Left lung (tissue), 14 donors: ENCODE measurements at places on chromosomes 2 and 18. TPM values are rescaled to one million over a fixed set of nuclear protein-coding genes. Genes with fewer than 3 reads are reported as not detected.

PDE11A gene
- 0.34 TPM for total RNA-seq

CMPK2 gene
- total RNA-seq, result 9.3 TPM

FAM110C gene
- 5.5 TPM for total RNA-seq

SLC4A3 gene
- total RNA-seq, result 5.7 TPM

NPHP1 gene
- total RNA-seq, result 5.6 TPM

CDK15 gene
- 0.73 TPM for total RNA-seq

AMER3 gene
- not detected for total RNA-seq

UGT1A8 gene
- not detected for total RNA-seq

ARHGEF4 gene
- total RNA-seq, result 4.3 TPM

GNAL gene
- total RNA-seq, result 5.7 TPM

GLS gene
- total RNA-seq, result 346 TPM

FAM237A gene
- total RNA-seq, result not detected

DNA sequence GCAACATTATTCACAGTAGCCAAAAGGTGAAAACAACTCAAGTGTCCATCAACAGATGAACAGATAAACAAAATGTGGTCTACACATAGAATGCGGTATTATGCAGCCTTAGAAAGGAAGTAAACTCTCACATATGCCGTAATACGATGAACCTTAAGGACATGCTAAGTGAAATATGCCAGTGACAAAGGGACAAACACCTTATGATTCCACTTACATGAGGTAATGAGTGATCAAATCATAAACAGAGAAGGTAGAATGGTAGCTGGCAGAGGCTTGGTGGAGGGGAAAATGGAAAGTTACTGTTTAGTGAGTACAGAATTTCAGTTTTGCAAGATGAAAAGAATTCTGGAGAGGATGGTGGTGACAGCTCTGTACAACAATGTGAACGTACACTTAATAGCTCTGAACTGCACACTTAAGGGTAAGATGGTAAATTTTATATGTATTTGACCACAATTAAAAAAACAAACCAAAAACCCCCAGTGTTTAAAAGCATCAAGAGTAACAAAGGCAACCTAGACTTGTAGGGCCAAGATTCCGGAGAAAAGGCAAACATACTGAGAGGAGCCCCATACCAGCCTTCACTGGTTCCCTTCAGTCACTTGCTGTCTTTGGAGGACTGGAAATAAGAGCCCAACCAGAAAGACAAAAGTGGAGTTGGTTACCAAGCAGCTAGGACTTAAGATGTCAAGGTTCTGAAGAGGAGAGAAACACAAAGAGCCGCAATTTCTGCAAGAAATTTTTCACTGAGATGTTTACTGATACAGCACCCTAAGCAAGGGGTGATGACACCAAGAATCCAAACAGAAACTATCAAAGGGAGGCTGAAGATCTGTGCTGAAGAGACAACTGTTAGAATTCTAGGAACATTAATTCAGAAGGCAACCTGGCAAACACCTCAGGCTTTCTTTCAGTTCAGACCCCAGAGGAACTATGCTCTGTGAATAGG is 61.3 kb downstream of the CUL3 start:
- no peak for DNase-seq

DNA sequence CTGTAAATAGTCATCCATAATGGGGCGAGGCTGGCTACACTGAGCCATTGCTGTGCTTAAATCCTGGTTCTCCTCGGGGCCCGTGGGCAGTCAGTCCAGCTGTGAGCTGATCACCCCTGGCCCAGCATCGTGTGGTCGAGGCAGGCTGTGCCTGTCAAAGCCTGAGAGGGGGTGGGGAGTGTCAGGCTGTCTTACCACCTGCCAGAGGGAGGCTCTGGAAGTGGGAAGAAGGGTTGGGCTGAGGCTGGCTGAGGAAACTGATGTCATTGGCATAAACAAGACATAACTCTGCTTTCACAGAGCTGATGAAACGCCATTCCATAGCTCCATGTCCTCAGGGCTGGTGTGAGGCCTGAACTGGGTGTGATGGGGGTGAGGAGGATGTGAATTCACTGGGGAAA is 49.7 kb downstream of the KLHL29 start:
- no peak for DNase-seq

DNA sequence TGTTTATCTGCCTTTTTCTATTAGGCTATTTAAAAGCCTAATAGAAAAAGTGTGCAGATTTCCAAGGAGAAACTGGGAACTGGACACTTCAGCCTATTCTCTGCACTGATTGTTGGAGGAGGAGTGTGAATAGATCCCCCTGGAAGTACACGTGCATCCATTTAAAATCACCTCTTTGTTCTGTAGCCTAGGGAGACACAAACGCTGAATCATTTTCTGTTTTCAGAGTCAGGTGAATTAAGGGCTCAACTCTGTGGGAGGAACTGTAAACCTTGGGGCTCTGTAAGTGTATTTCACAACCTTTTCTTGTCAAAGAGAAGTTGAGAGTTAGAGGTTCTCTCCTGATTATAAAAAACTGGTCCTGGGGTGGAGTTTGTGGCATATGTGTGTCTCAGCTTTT is 159.7 kb downstream of the SPAG16 start:
- DNase-seq, result no peak

- no peak for DNase-seq
These were observed 13.6 kb downstream of the EN1 start for GRCh38 chr2:118833716-118834439.

DNA sequence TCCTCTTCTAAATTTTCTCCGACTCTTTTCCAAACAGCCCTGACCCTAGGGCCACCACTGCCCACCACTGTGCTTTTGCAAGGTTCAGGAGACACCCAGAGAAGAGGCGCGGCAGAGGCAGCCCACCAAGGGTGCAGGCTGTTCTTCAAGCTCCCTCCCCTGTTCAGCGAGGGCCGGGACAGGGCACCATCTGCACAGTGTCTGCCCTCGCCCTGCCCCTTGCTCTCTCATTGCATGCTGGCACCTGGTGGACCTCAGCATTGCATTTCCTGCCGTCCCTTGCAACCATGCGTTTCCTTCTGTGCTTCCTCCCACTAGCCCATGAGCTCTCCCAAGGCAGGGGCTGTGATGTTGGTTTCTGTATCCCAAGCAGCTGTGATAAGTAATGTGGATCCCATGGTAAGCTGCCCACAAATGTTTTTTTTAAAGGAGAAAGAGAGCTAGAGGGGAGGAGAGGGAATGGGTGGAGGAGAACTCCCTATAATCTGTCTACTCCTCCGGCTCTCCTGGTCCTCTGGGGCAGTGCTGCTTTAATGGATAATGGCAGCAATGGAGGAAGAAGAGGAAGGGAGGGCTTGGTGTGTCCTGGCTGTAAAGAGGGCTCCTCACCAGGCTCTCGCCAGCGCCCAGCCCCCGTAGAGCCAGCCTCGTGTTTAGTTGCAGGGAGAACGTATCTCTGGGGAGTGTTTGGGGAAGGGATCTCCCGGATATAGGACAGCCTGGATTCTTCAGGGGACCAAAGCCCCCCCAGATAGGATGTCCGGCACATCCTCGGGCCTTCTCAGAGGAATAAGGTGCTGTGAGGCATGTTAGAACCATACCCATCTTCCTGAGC is 15.6 kb upstream of the YWHAQ start:
- no peak for DNase-seq

GRCh38 chr2:237923481-237924163 is 43.2 kb upstream of the UBE2F start:
- DNase-seq, result peak; percentile 62

DNA sequence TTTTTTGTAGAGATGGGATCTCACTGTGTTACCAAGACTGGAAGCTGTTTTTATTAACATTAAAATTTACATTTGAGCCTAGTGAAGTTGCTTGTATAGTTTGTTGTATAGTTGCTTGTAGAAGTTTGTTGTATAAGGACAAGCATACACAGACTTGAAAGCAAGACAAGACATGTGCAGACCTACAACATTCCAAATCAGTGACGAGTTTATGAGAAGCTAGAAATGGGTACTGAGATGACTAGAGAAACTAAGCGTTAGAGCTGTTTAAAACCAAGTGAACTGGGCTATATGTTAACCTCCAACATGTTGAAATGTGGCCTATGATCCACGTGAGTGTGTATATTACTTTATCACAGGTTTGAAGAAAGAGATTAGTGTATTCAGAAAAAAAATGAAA is 39.1 kb downstream of the ABCB11 start:
- no peak for DNase-seq

DNA sequence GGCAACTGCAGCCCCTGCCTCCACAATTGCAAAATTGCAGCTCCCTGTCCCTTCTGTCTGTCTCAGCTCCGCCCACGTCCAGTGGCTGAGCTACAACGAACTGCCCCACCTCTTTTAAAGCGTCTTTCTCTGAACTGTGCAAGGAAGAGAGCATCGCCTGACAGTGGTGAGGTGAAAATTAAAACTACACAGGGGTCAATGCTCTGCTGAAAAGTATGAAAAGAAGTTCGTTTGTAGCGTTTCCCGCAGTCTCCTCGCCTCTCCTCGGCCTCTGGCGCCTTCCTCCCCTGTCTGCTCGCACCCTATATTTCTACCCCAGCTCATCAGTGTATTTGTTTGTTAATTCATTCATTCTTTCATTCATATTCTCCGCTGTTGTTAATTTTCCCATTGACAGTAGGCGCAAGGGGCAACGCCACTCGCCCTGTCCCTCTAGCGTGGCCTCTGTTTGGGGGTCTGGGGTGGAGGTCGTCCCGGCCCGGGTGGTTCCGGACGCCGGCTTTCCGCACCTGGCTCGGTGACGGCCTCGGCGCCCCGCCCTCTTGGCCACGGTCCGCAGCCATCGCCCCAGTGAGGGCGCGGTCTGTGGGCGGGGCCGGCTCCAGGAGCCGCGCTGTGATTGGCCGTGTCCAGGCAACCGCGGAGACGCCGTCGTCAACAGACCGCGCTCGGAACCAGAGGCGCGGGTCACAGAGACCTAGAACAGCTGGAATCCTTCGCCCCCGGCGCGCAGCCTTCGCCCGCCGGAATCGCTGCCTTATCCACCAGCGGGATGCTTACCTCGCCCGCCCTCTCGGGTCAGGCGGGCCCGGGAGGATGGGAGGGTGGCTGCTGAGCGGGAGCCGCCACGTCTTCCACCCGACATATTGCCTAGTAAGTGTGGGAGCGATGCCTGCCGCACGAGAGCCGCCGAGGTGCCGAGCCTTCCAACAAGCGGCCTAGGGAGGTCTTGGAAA is at the start of gene VWA3B:
TSS of gene VWA3B (plus strand) at position 677 of the 956 bp plus-strand sequence. CDS start 5,926 bp downstream, outside the sequence.
- DNase-seq, result peak; percentile 57

DNA sequence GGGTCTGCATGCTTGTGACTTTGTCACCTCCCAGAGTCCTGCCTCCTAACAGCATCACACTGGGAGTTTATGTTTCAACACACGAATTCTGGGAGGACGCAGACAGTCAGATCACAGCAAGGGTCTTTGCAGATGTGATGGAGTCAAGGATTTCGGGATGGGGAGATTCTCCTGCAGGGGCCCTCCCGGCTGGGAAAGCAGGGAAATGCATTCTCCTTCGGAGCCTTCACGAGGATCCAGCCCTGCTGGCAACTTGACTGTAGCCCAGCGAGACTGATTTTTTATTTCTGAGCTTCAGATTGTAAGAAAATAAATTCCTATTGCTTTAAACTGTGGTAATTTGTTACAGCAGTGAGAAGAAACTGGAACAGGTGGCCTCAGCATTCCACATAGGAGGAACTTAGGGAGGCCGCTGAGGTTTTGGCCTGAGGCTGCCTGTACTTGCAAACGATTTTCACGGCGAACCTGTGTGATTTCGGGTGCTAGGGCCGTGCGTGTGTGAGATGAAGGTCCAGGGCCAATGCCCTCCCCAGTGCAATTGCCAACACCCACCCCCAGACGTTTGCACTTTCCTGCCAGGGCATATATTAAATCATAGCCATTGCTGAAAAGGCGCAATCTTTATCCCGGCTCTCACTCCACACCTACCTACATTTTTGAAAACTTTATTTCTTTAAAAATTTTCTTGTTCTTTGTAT is 79.8 kb downstream of the ASB1 start:
- DNase-seq, result no peak

GRCh38 chr2:233814056-233814835 is 36.1 kb downstream of the MROH2A start:
- peak; percentile 7 for DNase-seq

DNA sequence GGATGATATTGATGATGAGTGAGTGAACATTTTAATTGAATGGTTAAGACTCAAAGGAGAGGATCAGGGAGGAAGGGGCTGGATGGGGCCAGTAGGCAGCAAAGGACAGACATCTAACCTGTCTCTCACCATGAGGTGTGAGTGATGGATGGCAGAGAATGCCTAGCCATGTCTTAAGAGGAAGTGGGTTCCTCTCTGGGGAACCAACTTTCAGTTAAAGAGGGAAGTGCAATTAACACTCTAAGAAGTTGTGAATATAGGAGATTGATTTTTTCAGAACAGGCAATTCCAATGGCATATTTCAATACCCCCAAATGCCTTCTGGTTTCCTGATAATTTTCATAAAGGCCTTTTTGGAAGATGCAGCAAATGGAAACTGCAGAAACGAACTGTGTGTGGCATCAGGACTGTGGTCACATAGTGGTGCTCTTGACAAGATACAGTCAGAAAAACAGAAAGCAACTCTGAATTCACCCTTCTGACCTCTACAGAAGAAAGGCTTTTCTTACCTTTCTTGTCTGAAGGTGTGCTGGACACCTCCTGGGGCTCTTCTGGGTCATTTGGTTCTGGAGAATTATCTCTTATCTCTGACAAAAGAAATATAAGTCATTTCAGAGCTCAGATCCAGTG is 10.2 kb downstream of the SP110 start:
- DNase-seq, result no peak

DNA sequence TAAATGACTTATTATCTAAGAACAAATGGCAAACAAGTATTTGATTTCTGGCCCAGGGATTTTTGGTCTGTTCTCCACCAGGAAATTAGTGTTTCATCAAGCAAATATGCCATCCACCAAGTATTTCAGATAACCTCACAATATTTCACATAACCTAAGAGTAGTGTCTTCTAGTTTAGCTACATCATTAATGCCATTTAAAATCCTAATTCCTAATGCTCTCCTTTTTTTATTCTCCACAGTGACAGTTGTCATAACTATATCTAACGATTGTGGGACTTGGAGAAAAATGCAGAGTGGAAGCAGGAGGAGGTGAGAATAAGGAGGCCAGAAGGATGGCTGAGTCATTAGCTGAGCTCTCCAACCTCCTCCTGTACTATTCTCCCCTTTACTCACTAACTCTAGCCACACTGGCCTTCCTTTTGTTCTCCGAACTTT is 58.5 kb upstream of the CTLA4 start:
- DNase-seq, result no peak

DNA sequence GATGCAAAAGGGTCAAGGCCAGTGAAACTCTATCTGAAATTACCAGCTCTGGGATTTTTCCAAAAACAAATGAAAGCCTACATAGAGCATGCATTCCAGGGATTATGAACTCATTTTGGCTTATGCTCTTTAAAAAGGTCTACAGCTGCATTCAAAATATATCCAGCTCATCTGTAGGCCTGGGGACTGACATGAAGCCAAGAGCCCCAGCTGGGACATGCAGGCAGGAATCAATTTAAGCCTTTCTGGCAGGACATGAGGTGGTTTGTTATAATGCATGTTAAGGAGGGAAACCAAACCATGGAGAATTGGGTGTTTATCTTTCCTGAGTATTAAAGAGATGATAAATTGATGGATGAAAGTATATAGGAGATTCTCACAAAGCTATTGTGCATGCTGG is 164.5 kb downstream of the RBM43 start:
- no peak for DNase-seq

GRCh38 chr2:120293096-120294007 is 40.7 kb downstream of the RALB start:
- peak; percentile 66 for DNase-seq
